Immature natural killer cell (primary cell): ENCODE measurements at places on chromosomes 1 and 21. TPM values are rescaled to one million over a fixed set of nuclear protein-coding genes. Genes with fewer than 3 reads are reported as not detected.

DNA sequence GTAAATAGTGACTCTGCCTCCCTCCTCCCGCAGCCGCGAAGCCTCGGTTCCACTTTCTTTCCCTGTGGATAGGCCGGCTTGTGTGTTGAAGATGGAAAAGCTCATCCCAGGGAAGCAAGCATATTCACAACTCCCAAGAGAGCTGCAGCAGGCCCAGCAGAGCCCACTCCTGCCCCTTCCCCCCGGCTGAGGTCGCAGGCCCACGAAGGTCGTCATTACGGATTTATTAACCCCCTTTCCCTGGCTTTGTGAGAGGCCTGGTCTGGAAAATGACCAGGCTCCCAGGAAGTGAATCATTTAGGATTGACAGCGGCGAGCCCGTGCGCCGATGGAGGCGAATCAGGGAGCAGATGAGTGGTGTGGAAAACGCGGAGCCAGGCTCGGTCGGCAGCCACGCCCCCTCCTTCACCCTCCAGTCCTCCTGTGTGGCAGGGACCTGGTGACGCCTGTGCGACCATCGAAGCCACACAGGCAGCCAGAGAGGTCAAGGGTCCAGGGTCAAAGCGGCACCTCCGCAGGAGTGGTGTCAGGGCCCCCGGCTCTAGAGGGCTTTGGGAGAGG, 93.4 kb downstream of the PRDM16 start:
- H3K27ac ChIP-seq, result no peak overlapping the region
- H3K36me3 ChIP-seq, result no peaks in the 10 kb centered on the region
- H3K4me3 ChIP-seq, result no peak overlapping the region
- DNase-seq, result no peak

DNA sequence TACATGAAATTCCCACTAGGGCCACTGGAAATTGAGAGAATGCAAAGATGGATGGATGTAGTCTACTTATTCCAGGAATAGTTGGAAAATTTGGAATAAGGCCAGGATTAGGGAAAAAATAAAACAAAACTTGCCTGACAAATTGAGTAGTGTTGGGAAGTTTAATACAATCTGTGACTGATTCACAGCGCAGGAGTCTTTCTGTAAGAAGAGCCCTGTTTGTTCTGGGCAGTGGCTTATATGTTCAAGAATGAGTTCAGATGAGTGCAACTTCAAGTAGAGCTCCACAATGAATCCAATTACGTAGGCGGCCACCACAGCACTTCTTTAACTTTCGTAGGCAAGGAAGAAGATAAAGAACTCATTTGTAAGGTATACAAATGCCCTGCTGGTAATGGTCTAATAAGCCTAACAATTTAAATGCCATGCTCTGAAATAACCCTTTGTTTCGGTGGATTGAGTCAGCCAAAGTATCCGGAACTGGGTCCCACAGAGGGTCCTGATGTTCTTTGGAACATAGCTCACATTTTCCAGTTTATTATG, 47.1 kb upstream of the KCNE1 start:
- no peak overlapping the region for H3K4me3 ChIP-seq
- H3K36me3 ChIP-seq, result peaks cover 10% of the 10 kb centered on the region
- H3K4me1 ChIP-seq, result no peaks in the 10 kb centered on the region
- H3K27ac ChIP-seq, result no peak overlapping the region
- H3K27me3 ChIP-seq, result no peaks in the 10 kb centered on the region

- no peaks in the 10 kb centered on the region for H3K36me3 ChIP-seq
- peak overlapping the region; percentile 73 for H3K4me3 ChIP-seq
- peaks cover 3% of the 10 kb centered on the region for H3K27me3 ChIP-seq
- peaks cover 99% of the 10 kb centered on the region for H3K4me1 ChIP-seq
Observed at GRCh38 chr1:155970531-155971167, 7.7 kb downstream of the ARHGEF2 start.

- peak overlapping the region; percentile 98 for H3K27ac ChIP-seq
- DNase-seq, result no peak
- peaks cover 31% of the 10 kb centered on the region for H3K4me1 ChIP-seq
- H3K27me3 ChIP-seq, result peaks cover 4% of the 10 kb centered on the region
Observed at GRCh38 chr1:211605603-211606331, 26.8 kb upstream of the SLC30A1 start.

DNA sequence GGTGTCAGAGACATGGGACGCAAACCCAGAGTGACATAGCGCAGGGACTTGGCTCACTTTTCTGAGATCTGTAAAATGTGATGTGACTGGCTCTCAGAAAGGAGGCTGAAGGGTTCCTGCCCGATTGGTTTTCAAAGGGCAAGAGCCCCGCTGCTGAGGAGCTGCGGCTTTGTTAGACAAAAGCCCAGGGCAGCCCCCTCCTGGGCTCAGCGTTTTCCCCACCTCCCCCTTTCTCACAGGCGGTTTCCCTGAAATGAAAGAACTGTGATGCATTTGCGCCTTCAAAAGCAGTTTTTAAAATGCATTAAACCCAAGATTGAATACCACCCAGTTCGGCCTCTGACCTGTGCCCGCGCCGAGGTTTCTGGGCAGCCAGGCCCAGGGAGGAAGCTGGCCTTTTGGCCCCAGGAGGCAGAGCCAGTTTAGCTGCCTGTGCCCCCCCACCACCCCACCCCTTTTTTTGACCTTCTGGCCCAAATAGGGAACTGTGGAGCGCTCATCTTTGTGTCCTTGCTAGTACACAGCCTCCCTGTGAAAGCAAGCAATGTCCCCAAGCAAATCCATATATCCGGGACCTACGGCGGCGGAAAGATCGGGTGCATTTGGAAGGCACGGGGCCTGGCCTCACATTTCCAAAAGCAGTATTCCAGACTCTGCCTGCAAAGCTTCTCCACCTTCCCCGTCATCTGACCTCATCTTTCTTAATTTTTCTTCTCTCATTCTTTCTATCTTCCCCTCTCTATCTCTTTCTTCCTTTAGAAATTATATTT, 28.6 kb downstream of the CD247 start:
- peaks cover 100% of the 10 kb centered on the region for H3K4me1 ChIP-seq
- peak; percentile 84 for DNase-seq
- peaks cover 89% of the 10 kb centered on the region for H3K27me3 ChIP-seq

DNA sequence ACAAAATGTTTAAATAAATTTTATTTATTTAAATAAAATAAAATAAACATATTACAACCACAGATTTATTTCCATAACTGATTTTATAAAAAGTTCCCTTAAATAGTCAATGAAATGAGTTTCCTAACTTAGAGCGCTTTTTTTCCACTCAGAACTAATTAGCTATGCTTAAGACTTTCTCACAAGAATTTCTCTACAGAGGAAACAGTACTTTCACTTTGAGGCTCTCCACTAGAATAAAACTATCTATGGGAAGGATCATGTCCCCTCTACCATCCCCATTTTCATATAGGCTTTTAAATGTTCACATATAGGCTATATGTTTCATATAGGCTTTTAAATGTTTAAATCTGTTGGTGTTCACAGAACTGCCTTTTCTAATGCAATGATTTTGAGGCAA, 40.0 kb upstream of the DPH5 start:
- no peak for DNase-seq
- H3K27ac ChIP-seq, result peak overlapping the region; percentile 80
- H3K27me3 ChIP-seq, result no peaks in the 10 kb centered on the region
- peaks cover 8% of the 10 kb centered on the region for H3K36me3 ChIP-seq
- H3K4me3 ChIP-seq, result no peak overlapping the region

DNA sequence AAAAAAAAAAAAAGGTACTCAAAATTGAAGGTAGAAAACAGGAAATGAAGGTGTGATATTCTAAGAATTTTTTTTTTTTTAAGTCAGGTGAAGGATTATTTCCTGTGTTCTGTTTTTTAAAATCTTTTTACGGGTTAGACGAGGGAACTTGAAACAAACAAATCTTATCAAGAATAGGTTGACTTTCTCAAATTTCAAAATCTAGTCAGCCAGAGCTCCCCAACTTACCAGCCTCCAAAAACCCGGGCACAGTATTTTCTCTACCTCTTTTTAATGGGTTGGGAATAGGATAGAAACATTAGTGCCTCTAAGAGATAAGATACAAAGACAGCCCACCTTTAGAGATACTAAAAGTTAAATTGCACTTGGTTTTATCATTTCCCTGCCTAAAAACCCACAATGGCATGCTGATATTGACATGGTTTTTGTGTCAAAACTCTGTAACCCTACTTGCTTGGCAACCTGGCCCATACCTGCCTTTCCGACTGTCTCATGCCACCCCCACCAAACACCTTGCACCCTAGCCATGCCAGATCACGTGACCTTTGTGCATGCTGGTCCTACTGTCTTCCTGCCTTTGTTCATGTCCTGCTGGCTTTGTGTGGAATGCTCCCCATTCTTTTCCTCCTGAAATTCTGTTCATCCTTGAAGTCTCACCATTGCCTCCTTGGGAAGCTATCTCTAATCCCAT, 4.2 kb downstream of the RCAN3 start:
- peaks cover 17% of the 10 kb centered on the region for H3K27me3 ChIP-seq
- H3K4me1 ChIP-seq, result peaks cover 19% of the 10 kb centered on the region
- no peak for DNase-seq
- H3K36me3 ChIP-seq, result no peaks in the 10 kb centered on the region

- H3K27me3 ChIP-seq, result no peaks in the 10 kb centered on the region
- no peak overlapping the region for H3K27ac ChIP-seq
- peaks cover 60% of the 10 kb centered on the region for H3K36me3 ChIP-seq
- H3K4me3 ChIP-seq, result no peak overlapping the region
- DNase-seq, result no peak
Observed at GRCh38 chr21:37153935-37154350, 80.9 kb downstream of the TTC3 start.

DNA sequence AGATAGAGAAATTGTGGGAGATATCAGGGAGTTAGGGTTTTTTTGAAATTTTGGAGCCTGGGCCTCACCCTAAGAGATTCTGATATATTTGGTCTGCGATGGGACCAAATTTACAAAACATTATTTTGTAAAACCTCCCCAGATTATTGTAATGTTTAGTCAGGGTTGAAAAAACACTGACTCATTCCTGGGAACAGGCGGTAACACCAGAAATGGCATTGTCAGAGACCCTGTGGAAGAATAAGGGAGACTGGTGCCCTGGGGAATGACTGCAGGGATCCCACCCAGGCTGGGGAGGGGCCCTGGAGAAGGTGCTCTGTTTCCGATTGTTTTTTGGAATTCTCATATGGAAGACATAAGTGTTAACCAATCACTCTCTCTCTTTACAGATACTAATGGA, 13.1 kb upstream of the STRIP1 start:
- no peak overlapping the region for H3K27ac ChIP-seq
- DNase-seq, result no peak
- no peak overlapping the region for H3K4me3 ChIP-seq
- peaks cover under 1% of the 10 kb centered on the region for H3K27me3 ChIP-seq

- peak overlapping the region; percentile 15 for H3K27ac ChIP-seq
- peaks cover 41% of the 10 kb centered on the region for H3K36me3 ChIP-seq
- no peak for DNase-seq
- no peak overlapping the region for H3K4me3 ChIP-seq
- H3K27me3 ChIP-seq, result no peaks in the 10 kb centered on the region
- peaks cover 60% of the 10 kb centered on the region for H3K4me1 ChIP-seq
Observed at GRCh38 chr1:159817276-159818041, 9.2 kb upstream of the SLAMF8 start.

DNA sequence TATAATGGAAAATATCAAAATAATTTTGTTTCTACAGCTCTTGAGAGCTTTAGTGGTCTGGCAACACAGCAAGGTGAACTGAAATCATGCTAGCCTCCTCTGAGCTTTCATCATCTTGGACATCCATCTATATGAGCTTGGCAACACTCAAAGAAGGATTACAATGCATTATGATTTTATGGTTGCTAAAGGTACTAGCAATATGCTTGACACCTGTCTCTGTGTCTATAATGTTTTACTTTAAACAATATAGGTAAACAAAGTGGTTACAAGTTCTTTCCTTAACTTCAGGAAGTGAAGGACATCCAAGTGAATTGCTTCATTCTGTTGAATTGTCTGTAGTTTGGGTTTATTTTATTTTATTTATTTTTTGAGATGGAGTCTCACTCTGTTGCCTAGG, 203.7 kb upstream of the RRP15 start:
- H3K36me3 ChIP-seq, result peaks cover 2% of the 10 kb centered on the region
- H3K4me1 ChIP-seq, result no peaks in the 10 kb centered on the region
- peaks cover 2% of the 10 kb centered on the region for H3K27me3 ChIP-seq
- no peak for DNase-seq
- H3K4me3 ChIP-seq, result no peak overlapping the region

- peaks cover 6% of the 10 kb centered on the region for H3K27me3 ChIP-seq
- no peak for DNase-seq
- H3K27ac ChIP-seq, result no peak overlapping the region
Observed at GRCh38 chr1:179677882-179678281, 65.2 kb upstream of the FAM163A start.

- peaks cover 1% of the 10 kb centered on the region for H3K27me3 ChIP-seq
- H3K4me3 ChIP-seq, result no peak overlapping the region
- H3K27ac ChIP-seq, result no peak overlapping the region
- DNase-seq, result no peak
- no peaks in the 10 kb centered on the region for H3K4me1 ChIP-seq
Observed at GRCh38 chr1:18874600-18874999, 15.1 kb upstream of the TAS1R2 start.

DNA sequence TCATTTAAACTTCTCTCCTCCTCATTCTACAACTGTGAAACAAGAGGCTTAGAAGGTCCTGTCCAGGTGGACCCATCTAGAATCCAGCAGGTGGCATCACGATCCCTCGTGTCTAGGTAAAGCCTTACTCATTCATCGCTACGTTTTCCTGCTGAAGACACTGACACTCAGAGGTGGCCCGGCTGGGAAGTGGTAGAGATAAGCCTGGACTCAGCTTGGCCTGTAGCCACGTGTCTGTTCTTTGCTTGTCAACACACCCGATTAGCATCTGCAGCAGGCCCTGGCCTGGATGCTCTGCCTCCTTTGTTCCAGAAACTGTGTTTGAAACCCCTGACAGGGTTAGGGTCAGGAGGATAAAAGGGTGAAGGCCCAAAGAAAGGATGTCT, 43.4 kb downstream of the PARP1 start:
- H3K36me3 ChIP-seq, result peaks cover 43% of the 10 kb centered on the region
- H3K27ac ChIP-seq, result no peak overlapping the region
- H3K27me3 ChIP-seq, result no peaks in the 10 kb centered on the region
- H3K4me1 ChIP-seq, result no peaks in the 10 kb centered on the region
- no peak for DNase-seq

Gene PCSK9
- not detected for polyA plus RNA-seq

Gene AJAP1
- polyA plus RNA-seq, result not detected

Gene B3GALT2
- polyA plus RNA-seq, result not detected

Gene GUCA2B
- not detected for polyA plus RNA-seq
